Activated CD4-positive, alpha-beta T cell treated with anti-CD3 and anti-CD28 coated beads, Interleukin-2, amount 10 ng/mL, durations not matched to agents 7 days and 5 days (primary cell): ENCODE measurements at places on chromosomes 12 and 14. TPM values are rescaled to one million over a fixed set of nuclear protein-coding genes. Genes with fewer than 3 reads are reported as not detected.

Gene SLC17A8
- not detected for total RNA-seq

Gene PIWIL1
- total RNA-seq = not detected

Gene SETD1B
- 34.1 TPM for total RNA-seq

Gene SLIRP
- 73.6 TPM for total RNA-seq

Gene TMEM179
- total RNA-seq = not detected

Gene TMEM121
- total RNA-seq = 4.6 TPM

Gene MYH7
- total RNA-seq = 0.07 TPM

Gene FAM186B
- total RNA-seq = 0.15 TPM

Gene TAS2R42
- total RNA-seq = not detected

Gene RERG
- total RNA-seq = 0.21 TPM

Gene SLCO1B1
- total RNA-seq = not detected

Gene CCDC177
- total RNA-seq = not detected

Gene ERP27
- total RNA-seq = 11.3 TPM

Gene TSPAN11
- not detected for total RNA-seq

Gene MMP17
- not detected for total RNA-seq
